ENCODE measurements at places on chromosomes 12 and 14. TPM values are rescaled to one million over a fixed set of nuclear protein-coding genes. Genes with fewer than 3 reads are reported as not detected.

The GLT8D2 gene
- total RNA-seq = 5.1 TPM

The ST8SIA1 gene
- 1.2 TPM for total RNA-seq

The TMBIM4 gene
- 130 TPM for total RNA-seq

The PTPRB gene
- 17.3 TPM for total RNA-seq

The ALDH2 gene
- total RNA-seq = 398 TPM

The CEP170B gene
- 57.2 TPM for total RNA-seq

The TNFRSF1A gene
- 116 TPM for total RNA-seq

The SLC2A3 gene
- 29.0 TPM for total RNA-seq

The ACRBP gene
- total RNA-seq = 1.9 TPM

The DPF3 gene
- 6.7 TPM for total RNA-seq

The PPP4R4 gene
- not detected for total RNA-seq

The CAPRIN2 gene
- total RNA-seq = 6.1 TPM

The CLEC12A gene
- 0.59 TPM for total RNA-seq

The LTB4R2 gene
- total RNA-seq = 7.8 TPM

The NELL2 gene
- total RNA-seq = 3.0 TPM

The DCAF4 gene
- 8.3 TPM for total RNA-seq

The HOXC10 gene
- total RNA-seq = not detected

The TMEM52B gene
- not detected for total RNA-seq

The TMEM179 gene
- total RNA-seq = 0.69 TPM

The PMEL gene
- 3.4 TPM for total RNA-seq

The BIN2 gene
- 6.7 TPM for total RNA-seq

The LYZ gene
- 162 TPM for total RNA-seq

The HOXC12 gene
- total RNA-seq = not detected

The GMFB gene
- total RNA-seq = 85.7 TPM

The TPPP2 gene
- not detected for total RNA-seq

The AQP6 gene
- not detected for total RNA-seq

The PARPBP gene
- 23.7 TPM for total RNA-seq

The ALDH1L2 gene
- total RNA-seq = 1.3 TPM

The TAS2R50 gene
- total RNA-seq = 0.98 TPM

The TAS2R19 gene
- total RNA-seq = 1.6 TPM

The POTEM gene
- total RNA-seq = not detected

The HVCN1 gene
- total RNA-seq = 2.1 TPM

The SMIM41 gene
- total RNA-seq = 0.58 TPM

The SLC11A2 gene
- 51.6 TPM for total RNA-seq

The KLRD1 gene
- 1.1 TPM for total RNA-seq

The SOS2 gene
- 43.7 TPM for total RNA-seq

All from colonic mucosa (tissue), 4 donors.